GM06990 (cell line): ENCODE measurements at places on chromosomes 5 and 9.

DNA sequence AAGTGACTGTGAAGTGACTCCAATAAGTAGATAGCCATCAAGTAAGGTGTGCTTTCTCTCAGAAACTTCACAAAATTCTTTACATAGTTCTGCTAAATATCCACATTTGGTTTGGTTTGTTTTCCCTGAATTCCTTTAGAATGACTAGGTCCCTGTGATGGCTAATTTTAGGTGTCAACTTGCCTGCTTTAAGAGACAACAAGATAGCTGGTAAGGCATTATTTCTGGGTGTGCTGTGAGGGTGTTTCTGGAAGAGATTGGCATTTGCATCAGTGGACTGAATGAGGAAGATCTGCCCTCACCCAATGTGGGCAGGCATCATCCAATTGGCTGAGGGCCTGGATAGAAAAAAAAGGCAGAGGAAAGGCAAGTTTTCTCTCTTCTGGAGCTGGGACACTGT is 8.3 kb upstream of the PTBP3 start:
- no peak for DNase-seq

DNA sequence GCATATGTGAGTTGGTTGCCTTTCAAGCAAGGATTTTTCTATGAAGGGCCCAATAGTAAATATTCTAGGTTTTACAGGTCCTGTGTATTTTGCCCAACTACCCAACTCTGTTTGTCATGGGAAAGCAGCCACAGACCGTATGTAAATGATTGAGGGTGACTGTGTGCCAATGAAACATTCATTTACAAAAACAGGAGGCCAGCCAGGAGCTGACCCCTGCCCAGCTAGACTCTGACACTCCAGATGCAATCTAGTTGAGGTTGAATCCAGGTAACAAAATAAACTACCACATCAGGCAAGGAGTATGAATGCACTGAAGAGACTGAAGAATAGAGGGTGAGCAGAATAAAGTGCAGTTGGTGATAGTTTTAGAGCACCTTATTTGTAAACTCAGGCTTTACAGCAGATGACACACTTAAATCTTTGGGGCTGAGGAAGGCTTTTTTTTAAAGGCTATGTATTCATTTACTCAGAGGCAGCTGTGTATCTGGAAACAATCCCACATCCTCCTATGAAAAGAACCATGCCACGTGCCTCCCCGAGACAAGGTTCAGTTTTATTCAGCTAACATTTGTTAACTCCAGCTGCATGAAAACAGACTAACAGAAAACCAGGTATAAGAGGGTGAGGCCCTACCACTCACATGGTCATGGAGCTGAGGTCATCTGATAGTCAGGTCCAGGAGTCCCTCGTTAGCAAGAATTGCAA is 60.7 kb downstream of the SLC1A1 start:
- DNase-seq, result no peak

GRCh38 chr5:141420855-141421488 is at the start of gene PCDHGA11:
PCDHGA11 (plus strand) TSS chr5:141421051; CDS start chr5:141421228, 177 bp downstream.
- no peak for DNase-seq

DNA sequence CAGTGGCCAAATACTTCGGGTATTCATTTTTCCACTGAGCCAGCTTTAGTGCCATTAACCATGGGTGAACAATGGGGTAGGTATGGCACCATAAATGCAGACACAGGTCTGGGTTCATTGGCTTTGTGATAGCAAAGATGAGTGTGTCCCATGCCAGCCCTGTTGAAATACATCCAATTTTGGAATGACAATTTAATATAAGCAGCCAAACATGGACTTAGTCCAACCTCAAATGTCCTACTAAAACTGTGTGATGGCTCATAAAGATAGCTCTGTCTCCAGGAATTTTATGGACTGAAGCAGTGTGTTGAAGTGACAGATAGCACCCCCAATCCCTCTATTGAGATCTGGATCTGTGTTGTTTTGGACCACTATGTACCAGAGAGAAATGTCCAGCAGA is 514.9 kb downstream of the RASEF start:
- no peak for DNase-seq

DNA sequence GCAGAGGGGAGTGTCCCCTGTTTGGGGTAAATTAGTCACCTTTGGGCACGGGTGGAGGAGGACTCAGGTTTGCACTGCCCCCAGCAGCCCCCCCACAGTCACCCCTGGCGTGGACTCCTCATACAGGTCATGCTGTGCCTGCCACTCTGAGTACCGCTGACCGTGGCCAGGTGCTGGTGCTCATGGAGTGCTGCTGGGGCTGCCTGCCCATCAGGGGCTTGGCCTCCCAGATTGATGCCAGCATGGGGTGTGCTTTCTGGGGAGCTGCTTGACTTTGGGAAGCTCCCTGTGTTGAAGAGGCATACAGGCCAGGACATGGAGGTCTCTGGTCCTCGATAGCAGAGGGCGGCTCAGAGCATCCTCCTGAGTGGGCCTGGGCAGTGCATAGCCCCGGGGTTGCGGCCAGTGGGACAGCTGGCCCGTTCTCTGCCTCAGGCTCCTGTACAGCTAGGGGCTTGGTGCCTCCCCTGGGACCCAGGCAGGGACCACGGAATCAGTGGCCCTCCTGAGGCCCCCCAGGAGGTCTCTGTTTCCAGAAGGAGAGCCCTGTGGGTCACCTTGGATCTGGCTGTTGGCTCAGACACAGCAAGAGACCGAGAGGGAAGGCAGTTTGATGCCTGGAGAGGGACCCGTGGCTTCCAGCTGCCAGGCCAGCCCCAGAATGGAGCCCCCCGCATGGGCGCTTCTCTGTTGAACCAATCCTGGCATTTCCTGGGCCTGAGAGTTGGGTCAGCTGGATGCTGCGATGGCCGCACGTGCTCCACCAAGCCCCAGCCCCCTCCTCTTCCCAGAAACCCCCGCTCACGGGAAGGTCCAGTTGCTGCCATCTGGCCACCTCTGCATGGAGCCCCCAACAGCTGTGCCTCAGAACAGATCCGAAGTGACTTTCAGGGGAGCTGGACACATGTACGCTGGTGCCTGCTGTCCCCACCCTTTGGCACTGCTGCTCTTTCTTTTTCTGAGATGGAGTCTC is 6.1 kb upstream of the AJM1 start:
- DNase-seq, result peak; percentile 13

GRCh38 chr5:50576265-50576664 is 90.2 kb upstream of the PARP8 start:
- DNase-seq, result no peak

DNA sequence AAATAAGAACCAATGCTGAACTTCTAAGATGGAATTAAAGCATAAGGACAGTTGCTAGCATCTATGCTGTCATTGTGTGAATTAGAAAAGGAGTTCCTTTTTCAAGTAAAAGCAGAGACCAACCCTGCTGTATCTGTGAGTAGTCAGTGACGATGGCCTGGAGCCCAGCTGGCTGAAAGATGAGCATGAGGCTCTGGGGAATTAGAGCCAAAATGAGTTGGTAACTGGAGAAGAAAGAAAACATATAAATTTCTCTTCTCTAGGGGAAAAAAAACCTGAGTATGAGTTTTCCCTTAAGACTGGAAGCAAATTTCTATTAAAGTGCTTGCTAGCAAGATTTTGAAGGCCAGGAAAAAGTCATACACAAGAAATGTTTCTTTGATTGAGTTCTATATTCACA is 1.6 kb upstream of the SPZ1 start:
- DNase-seq, result no peak

DNA sequence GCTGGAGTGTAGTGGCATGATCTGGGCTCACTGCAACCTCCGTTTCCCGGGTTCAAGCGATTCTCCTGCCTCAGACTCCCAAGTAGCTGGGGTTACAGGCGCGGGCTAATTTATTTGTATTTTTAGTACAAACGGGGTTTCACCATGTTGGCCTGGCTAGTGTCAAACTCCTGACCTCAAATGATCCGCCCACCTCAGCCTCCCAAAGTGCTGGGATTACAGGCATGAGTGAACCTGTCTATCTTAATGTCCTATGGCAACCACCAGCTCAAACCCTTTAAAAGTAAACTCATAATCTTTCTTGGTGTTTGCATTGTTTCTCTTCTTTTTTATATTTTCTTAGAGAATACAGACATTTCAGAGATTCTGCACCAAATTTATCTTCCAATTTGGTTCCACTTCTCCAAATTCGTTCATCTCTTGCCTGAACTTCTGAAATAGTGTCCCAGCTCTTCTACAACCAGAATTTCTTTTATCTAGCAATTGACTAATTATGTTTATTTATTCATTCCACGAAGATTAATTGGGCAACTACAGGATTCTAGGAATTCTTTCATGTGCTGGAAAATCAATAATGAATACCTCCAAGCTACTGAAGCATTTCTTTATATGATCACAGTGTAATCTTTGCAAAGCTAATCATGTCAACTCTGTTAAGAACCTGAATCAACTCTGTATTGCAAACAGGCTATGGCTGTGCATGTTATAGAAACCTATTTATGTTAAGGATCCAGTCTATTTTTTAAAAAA is 60.0 kb upstream of the TYRP1 start:
- DNase-seq, result no peak

DNA sequence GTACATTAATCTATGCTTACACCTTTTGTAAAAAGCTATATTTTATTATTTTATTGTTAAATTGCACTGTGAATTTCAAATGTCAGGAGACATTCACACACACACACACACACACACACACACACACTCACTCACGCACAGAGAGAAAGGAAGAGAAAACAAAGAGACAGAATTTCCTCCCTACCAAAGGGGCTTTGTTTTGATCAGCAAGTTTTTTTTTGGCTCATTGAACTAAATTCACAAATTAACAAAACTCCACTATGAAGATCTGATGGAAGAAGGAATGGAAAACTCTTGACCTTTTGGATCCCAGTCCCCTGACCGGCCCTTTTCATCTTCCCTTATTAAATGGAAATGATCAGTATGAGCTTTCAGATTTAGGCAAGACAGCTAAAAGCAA is 161.2 kb downstream of the PDE4D start:
- DNase-seq, result no peak

- DNase-seq, result no peak
Observed at GRCh38 chr5:155461304-155461703, 447.7 kb downstream of the KIF4B start.

GRCh38 chr9:98280574-98280973 is 25.1 kb upstream of the TBC1D2 start:
- DNase-seq, result no peak

- DNase-seq, result no peak
Observed at GRCh38 chr5:155147222-155147621, 133.7 kb downstream of the KIF4B start.

DNA sequence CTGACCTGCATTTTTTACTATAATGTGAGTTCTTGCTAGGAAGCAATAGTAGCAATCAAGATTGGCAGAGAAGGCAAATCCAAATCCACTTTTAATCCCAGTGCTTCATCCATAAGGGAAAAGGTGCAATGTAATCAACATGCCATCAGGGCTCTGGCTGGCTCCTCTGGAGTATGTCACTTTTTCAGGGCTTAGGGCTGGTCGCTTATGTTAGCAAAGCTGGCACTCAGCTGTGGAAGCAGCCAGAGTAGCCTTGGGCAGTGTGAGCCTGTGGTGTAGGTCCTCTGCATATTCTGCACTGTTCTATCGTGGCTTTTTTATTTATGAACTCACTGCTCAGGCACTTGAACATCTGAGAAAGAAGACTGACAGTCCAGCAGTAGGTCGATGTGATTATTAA is 16.1 kb downstream of the ACTBL2 start:
- no peak for DNase-seq
